ENCODE measurements at places on chromosomes 12 and 14.

DNA sequence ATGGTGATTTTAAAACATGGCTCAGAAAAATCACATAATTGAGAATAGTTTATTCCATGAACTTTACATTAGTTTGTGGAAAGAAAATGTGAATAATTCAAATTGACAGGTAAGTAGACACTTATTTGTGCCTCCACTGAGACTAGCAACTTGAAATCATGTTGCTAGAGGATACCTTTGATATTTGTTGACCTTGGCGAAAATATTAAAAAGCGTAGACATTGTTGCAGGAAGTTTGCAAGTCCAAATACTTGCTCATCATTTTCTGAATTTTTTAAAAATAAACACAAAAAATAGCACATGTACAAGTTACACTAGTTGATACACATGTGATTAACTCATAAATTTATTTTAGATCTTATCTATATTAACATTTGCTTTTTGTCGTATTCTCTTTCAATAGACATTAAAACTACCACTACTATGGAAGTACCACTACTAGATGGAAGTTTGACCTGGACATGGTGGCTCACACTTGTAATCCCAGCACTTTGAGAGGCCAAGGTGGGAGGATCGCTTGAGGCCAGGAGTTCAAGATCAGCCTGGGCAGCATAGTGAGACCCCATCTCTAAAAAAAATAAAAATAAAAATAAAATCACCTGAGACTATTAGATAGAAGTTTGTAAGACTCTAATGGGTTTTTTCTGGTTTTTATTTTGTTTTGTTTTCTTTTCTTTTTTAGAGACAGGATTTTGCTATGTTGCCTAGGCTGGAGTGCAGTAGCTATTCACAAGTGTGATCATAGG lies 24.3 kb downstream of the VEZT start:
- DNase-seq, result no peak

DNA sequence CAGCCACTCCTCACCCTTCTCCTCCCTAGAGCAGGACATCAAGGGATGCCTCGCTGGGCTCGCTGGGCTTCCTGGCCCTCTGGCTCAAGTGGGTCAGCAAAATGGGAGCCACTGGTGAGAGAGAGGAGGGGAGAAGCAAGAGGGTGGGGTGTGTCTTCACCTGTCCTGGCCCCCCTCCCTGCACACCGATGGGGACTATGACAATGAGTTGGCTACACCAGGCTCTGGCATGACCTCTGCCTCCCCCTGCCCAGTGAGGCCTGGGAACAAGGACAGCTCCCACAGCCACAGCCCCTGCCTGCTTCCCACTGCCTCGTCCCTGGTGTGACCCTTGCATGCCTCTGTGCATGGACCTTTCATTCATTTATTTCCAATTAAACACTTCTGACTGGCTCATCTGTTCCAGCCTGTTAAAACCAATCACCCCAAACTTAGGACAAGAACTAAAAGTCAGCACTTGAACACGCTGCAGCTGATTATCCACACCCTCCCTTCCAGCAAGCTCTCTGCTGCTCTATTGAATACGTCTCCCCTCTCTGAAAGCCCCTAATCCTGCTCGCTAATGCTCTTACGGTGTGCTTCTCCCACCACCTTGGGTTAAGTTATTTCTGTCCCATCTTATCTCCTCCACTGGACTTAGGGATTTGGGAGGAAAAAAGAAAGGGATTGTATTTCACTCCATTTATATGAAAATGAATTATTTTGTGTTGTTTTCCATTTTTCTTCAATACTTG lies 5.8 kb upstream of the PPP2R5C start:
- DNase-seq, result no peak

- DNase-seq, result no peak
These were observed 38.7 kb upstream of the SYCP3 start for GRCh38 chr12:101777978-101778377.

GRCh38 chr14:75456997-75457335 lies 29.1 kb downstream of the JDP2 start:
- DNase-seq, result no peak

DNA sequence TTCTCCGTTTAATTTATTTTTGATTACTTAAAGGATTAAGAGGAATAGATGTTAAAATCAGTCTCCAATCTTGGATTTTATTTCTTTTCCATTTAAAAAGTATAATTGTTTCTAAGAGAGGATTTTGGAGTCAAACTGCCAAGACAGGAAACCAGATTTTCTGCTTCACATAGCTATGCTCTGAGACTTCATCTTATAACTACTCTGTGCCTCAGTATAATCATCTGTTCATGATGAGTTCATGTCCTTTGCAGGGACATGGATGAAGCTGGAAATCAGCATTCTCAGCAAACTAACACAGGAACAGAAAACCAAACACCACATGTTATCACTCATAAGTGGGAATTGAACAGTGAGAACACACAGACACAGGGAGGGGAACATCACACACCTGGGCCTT lies 9.0 kb upstream of the TAS2R31 start:
- no peak for DNase-seq

- DNase-seq, result no peak
These were observed 29.6 kb downstream of the IRF2BPL start for GRCh38 chr14:76998910-76999309.

DNA sequence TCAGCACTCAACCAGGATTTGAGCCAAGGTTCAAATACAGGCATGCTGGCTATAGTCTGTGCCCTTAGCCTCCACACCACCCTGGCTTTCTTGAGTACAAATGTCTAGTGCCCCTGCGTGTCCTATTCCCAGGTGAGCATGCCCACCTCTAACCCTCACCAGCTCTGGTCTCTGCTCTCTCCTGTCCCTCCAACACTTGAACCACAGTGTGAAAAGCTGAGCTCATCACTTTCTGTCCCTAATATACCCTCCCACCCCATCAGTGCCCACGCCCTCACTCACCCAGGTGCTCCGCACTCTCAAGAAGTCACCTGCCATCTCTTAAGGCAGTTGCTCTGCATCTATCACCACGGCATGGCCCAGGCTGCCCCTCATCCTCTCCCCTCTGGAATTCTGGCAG lies 7.0 kb upstream of the KRT71 start:
- DNase-seq, result no peak

DNA sequence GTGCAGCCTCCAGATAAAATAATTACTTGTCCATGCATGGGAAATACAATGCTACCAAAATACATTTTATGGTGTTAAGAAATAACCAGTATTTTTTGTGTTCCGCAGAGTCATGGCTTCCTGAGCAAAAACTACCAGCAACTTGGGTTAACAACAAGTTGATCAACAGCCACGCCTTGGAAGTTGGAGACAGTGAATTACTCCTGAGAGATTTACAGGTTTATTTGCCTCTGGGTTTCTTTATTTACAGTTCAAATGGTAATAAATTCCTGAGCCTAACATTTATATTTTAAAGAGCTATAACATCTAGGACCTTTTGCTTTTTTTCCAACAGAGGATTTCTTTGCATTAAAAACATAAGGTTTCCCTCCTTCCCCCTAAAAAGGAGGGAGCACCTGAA lies 194.0 kb downstream of the IPO8 start:
- no peak for DNase-seq

DNA sequence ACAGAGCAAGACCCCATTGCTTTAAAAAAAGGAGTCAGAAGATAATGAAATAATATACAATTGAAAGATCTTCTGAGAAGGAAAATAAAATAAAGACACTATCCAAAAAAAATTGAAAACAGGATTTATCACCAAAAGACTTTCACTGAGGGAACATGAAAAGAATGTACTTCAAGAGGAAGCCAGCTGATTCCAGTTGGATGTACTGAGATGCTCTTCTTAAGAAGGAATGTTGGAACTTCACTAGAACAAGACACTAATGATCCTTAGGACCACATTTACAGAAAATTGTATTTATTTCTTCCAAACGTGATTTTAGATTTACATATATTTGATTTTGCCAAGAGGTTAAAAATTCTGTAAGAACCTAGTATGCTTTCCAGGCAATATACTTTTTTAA lies 65.6 kb upstream of the CNOT2 start:
- DNase-seq, result peak; percentile 3

DNA sequence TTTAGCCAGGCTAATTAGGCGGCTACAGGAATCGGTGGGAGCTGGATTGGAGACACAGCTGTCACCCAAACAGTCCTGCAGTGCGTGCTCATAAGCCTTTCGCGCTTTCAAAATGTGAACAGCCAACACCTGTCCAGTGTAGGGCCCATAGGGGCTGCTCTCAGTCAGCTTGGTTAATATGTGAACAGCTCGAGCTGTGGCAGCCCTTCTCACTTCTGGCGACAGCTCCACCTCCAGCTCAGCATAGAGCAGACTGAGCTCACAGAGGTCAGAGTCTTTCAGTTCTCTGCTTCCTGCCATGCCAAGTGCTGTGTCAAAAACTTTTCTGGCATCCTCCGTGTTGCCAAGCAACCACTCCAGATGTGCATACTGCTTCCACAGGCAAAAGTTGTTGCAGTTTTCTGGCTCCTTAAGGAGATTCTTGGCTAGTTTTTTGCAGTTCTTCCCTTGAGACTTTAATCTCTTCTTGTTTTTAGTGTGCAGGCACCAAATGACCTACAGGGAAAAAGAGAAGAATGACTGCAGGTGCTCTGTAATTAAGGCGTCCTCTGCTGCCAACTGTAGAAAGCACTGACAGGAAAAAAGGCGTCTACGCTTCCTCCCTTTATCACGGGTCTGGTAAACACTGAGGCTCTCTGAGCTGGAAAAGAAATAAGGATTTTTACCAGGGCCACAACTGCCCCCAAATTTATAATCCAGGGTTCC lies 32.5 kb downstream of the PSMC1 start:
- DNase-seq, result peak; percentile 26

DNA sequence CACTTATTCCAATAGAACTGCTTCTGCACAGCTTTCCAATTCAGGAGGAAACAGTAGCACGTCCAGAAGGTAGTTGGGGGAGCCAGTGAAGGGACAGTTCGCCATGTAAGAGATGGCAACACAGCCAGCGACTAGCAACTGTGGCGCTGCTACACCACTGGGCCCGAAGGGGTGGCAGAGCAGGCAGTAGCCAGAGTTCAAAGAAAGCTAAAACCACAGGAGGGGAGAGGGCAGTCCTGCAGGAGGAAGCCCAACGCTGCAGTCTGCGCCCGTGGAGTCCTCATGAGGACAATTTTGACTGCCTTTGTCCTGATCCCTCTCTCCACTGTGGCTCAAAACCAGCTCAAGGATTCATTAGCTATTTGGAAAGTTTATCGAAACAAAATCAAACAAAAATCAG lies 591.2 kb downstream of the VRK1 start:
- no peak for DNase-seq

GRCh38 chr12:25745281-25745680 lies 192.2 kb upstream of the LMNTD1 start:
- no peak for DNase-seq

DNA sequence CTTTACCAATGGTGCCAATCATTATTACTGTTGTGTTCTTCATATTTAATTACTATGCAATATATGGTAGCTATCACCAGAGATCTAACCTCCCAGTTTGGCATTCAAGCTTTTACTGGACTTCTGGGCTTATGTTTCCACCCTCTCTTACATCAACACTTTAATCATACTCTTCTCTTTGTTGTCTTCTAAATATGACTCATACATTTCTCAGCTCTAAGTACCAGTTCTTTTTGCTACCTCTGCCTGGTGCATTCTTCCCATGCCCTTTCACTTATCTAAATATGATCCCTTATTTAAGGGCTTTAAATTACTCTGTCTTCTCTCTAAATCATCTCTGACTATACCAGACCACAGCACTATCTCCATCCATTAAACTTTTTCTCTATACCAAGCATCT lies 246.1 kb upstream of the CCDC196 start:
- DNase-seq, result peak; percentile 31

DNA sequence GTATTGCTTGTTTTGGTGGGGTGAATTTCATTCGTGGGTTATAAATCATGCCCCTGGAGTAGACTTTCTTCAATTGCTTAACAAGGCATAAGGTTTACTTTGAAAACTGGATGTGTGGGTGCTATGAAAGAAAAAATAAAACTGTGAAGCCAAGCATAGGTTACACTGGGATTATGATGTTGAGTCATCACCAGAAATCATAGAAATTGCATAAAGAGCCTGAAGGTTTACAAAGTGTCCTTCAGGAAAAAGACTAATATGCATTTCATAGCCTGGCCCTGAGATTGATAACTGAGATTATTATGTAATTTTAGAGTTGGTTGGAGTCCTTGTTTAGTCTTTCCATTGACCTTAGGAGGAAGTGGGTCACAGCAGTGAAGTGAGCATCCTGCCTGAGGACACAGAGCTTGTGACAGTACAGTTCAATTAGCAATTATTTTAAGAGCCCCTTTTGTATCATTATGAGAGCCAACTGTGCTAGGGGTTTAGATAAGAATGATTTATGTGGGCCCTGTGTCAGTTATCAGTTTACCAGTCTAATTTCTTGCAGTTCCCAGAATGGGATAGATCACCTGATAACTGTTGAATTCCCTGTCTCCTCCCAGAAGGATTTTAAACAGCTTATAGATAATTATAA lies 13.6 kb downstream of the LRRK2 start:
- peak; percentile 35 for DNase-seq

GRCh38 chr14:25904446-25904845 lies 693.4 kb downstream of the NOVA1 start:
- DNase-seq, result peak; percentile 43

DNA sequence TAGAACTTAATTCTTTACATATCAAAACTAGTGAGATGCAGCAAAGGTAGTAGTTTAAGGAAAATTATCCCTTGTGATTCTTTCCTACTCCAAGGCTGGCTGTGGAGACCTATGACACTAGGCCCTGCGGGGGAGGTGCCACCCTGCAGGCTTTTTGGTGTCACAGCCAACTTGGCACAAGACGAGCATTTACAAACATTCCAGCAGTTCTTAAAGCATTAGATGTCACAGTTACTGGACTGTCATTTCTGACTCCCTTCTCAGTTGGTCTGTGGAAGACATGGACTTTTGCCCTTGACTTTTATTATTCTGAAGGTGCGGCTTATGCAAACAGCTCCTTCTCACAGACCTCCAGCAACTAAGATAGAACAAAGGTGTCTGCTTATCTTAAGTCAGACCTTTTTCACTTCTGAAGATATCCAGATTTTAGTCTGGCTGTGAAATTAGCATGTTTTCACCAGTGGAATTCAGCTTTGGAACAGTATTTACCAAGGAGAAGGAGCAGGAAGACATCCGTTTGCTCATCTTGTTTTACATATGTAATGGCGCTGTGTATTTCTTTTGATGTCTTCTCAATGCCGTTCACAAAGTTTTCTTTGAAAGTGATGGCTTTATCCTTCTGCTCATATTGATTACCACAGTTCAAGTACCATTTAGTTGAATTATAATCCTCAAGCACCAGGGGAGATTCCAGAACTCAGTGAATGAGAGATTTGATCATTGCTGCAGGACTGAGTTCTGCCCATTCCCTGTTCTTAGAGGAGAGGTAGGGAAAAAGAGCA lies 17.9 kb downstream of the SRGAP1 start:
- no peak for DNase-seq
